ENCODE measurements at places on chromosomes 11 and 22.
A peak's percentile ranks its signal among the peaks of the same experiment; 100 is the strongest.

GRCh38 chr22:42326801-42327200 lies 56.3 kb upstream of the TCF20 start:
- DNase-seq = no peak

- DNase-seq = no peak
Observed at GRCh38 chr22:30204742-30205111, 41.8 kb downstream of the LIF start.

- DNase-seq = no peak
Observed at GRCh38 chr11:64502634-64503033, 88.4 kb upstream of the SLC22A12 start.

GRCh38 chr11:102458548-102458947 lies 6.0 kb upstream of the TMEM123 start:
- DNase-seq = no peak

GRCh38 chr22:42185915-42186439 lies 55.4 kb upstream of the CYP2D6 start:
- no peak for DNase-seq

GRCh38 chr11:99759787-99760186 lies 739.0 kb downstream of the CNTN5 start:
- no peak for DNase-seq

DNA sequence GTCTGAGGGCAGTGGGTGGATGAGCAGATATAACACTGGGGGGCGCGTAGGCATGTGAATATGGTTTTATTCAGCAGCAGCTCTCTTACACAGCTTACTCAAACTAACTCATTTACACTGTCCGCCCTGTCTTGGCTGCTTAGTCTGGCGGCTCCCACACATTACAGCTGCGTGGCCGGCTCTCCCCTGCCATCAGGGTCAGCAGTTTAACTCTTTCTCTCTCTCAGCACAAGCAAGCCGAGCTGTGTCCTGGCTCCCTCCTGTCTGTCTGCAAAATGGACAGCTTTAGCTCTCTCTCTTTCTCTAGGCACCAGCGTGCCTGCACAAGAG lies 1310.1 kb upstream of the RAG2 start:
- no peak for DNase-seq

DNA sequence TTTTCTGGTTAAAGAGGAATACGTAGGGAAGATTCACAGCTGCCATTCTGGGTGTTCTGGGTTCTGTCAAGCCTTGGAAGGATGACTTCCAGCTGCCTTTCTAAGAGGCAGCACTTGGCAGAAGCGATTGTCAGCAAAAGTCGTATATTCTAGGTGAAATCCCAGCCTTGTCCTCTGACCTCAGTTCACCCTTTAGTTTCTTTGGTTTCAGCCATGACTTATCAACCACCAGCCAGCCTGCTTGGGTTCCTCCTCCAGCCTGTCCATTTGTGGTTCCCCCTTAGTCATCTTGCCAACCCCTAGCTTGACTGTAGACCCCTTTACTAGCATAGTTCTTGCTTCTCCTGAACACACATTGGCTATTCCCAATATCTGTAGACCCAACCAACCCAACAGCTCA lies 102.3 kb upstream of the CD44 start:
- DNase-seq = peak; percentile 25

DNA sequence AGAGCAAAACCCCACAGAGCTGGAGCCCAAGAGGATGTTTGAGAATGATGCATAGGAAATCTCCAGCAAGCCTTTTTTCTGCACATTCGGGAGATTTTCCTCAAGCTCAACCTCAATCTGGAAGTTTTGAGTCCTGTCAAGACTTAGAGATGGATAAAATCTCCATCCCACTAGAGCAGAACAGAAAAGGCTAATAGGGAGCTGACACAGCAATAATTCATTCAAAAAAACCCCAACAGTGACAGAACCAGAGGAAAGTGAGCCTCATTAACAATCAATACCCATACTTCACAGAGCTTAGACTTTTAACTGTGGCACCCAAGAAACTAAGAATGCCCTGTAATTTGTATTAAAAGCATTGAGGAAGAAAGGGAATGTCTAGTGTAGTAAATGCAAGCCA lies 115.9 kb upstream of the BDNF start:
- DNase-seq = no peak

DNA sequence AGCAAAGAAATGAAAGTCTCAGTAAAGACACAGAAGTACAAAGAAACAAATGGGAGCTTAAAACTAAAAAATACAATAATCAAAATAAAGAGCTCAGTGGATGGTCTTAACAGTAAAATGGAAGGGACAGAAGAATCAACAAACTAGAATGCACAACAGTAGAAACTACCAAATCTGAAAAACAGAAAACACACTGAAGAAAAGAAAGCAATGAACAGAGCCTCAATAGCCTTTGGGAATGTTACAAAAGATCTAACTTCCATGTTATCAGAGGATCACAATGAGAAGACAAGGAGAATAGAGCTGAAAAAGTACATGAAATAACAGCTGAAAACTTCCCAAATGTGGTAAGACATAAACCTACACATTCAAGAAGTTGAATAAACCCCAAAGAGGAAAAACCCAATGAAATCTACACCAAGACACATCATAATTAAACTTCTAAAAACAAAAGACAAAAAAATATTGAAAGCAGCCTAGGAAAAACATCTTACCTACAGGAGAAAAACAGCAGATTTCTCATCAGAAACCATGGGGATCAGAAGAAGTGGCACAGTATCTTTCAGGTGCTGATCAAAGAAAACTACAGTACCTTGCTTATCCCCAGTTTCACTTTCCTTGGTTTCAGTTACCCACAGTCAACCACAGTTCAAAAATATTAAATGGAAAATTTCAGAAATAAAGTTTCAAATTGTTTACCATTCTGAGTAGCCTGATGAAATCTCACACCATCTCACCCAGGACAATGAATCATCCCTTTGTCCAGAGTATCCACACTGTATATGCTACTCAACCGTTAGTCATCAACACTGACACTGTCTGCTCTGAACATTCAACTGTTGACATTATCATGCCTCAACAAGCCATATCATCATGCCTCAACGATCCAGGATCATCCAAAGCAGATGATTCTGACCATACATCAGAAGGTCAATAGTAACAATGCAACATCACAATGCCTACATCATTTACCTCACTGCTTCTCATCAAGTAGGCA lies 22.2 kb downstream of the RRAS2 start:
- DNase-seq = no peak

DNA sequence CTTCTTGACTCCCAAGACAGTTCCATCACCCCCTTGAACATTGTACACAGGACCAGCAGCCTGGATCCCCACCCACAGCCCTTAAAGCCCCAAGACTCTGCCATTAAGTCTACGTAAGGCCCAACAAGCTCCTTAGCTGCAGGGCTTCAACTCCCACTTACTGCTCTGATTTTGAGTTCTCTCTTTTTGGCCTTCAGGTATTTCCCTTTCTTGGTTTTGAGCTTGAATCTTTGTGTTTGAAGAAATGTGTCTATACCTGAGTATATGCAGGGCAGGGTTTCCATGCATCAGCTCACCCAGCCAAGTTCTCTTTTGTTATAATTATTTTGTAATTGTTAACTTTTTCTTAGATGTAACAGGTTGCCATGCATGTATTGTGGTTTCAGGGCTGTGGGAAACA lies 10.4 kb upstream of the MPEG1 start:
- no peak for DNase-seq

- no peak for DNase-seq
Observed at GRCh38 chr11:62273789-62274275, 3.9 kb downstream of the SCGB2A2 start.

GRCh38 chr11:117186431-117186761 lies 7.9 kb downstream of the SIDT2 start:
- no peak for DNase-seq

DNA sequence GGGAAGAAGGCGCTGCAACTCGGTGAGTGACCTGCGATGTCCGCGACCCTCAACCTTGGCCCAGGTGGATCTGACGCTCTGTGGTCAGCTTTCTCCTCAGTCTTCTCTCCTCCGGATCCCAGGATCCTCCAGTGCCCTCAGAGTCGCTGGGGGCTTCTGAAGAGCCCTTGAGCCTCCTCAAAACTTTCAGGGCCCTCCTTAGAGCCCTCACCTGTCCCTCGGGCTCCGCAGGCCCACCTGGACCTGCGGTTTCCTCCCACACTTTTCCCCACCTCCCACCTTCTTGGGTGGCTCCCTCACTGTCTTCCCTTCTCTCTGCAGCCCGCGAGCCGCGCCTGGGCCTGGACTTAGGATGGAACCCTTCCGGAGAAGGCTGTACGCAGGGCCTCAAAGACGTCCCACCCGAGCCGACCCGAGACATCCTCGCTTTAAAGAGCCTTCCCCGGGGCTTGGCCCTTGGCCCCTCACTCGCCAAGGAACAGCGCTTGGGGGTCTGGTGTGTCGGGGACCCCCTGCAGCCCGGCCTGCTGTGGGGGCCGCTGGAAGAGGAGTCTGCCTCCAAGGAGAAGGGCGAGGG lies 335 bp downstream of the ZNF408 start:
- no peak for DNase-seq

GRCh38 chr11:125603207-125603606 lies 10.6 kb downstream of the STT3A start:
- no peak for DNase-seq

- DNase-seq = no peak
Observed at GRCh38 chr11:132528181-132528580, 1004.1 kb downstream of the OPCML start.

- DNase-seq = no peak
Observed at GRCh38 chr11:111193924-111194490, 51.5 kb upstream of the POU2AF2 start.

DNA sequence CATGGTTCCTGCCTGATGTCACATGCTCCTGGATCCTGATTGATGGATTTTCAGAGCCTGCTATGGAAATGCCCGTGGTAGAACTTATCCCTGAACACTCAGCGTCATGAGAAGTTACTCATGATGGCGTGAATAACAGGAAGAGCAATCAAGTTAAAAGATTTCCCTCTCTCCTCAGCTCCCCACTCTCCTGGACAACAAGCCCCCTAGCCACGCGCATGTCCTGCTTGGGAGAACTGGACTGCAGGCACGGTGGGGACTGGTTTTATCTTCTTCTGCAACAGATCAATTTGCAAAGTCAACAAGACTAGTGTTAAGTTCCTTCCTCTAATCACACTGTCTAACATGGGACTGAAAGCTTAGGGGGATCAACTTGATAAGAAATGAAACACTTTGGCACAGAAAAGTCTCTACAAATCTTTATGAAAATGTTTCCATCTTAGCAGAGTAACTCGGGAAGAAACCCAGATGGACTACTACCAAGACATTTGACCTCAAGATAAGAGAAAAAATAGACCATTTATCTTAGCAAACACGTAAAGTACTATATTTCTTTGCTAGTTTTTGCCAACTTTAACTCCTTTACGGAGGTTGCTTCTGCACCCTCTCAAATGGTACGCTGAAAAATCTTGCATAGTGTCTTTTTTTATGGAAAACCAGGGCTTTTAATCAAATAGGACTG lies 27.6 kb downstream of the POU2AF1 start:
- DNase-seq = no peak

DNA sequence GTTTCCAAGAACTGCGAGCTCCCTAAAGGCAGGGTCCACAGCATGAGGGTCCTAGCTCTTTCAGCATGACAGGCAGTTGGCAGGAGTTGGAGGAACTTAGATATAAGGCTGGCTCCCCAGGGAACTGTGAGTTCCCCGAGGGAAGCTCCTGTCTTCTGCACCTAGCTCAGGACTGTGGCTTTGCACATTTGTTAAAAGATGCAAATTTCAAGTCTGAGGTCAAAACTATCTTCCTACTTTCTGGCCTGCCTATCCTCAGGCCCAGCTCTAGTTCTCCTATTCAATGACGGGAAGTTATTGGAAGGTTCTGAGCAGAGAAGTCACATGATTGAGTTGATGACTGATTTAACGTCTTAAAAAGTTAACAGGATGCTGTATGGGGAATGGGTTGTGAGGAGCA lies 11.7 kb upstream of the UCP3 start:
- no peak for DNase-seq

DNA sequence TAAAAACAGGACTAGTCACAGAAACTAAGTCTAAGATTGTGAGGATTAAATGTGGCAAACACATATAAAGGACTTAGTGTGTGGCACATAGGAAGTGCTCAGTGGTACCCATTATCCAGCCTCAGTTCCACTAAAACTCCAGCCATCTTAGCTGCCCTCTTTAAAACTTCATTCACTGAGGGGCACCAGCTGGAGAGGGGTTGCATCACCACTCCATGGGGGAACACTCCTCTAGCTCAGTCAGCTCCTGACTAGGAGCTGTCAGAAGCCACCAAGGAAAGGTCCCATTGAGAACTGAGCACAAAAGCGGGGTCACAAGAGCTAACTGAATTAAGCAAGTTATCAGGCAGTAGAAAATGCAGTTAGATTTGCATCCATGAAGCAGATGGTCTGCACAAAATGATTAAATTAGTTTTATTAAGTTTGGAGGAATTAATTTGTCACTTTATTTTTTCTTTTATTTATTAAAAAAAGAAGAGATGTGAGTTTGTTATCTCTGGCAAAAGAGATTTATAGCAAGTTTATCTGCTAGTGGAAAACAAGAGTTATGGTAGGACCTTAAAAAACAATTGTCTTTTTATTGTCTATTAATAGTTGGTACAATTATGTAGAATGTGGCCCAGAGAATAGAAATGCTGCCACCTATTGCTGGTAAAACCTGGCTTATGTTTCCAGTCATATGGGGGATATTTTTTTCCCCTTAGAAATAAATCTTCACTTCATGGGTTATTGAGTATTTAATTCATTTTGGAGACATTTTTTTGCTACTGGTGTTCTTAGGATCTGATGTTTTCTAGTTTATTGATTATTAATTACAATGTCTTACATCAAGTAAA lies 95.7 kb downstream of the NAV2 start:
- DNase-seq = no peak

- DNase-seq = no peak
Observed at GRCh38 chr11:130826572-130826971, 89.7 kb downstream of the SNX19 start.

- no peak for DNase-seq
Observed at GRCh38 chr11:7089328-7090251, 792 bp downstream of the RBMXL2 start.

DNA sequence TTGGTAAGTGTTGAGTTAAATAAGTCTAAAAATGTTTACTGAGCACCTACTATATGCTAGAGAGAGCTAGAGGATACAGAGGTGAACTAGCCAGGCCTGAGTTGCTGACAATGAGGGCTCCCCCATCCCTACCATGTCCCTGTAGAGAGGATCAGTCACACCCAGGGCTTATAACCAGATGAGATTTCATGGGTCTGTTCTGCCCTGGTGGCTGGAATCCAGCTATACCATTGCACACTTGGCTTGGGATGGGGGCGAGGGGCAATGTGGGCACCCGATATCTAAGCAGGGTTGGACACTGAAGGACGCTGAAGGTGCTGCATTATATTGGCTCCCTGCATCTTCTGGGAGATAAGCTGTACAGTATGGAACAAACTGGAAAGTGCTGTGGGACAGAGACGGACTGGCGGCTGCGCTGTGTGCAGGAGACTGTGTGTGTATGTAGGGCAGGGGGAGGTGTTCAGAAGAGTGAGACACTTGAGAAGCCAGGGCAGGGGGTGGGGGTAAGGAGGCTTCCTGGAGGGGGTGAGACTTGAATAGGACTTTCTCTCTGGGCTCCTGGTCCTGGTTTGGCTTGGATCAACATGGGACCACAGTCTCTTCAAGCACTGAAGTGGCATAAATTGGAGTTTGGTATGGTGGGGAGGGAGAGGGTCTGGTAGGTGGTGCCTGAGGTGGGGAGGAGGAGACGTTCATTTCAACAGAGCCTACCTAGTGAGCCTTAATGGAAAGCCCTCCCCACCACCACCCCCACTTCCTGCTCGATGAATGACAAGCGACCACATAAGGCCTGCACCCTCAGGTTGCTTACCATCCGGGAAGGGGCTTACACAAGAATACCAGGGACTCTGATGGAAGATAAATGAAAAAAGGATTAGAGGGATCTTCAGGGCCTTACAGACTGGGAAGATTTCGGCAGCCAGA lies 1.8 kb downstream of the CD82 start:
- peak; percentile 3 for DNase-seq

- DNase-seq = no peak
Observed at GRCh38 chr22:41970601-41971000, 1.4 kb downstream of the SEPTIN3 start.

Data from GDM1 (cell line).